ENCODE measurements at places on chromosomes 2 and 18.

DNA sequence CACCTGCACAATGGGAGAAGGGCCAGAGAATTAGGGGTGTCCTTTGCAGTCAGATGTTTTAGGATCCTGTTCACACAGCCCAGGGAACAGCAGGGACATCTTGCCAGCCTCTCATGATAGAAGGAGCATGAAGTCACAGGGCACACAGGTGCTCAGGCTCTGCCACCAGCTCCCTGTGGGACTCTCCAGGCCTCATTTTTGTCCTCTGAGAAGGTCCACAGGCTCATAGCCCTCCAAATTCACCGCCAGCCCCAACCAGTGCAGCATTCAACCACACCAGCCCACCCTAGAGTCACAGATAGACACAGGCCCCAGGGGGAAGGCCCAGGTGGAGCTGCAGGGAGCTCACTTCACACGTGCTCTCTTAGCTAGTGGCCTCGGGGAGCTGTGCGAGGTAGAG is 391.7 kb downstream of the TNS1 start:
- DNase-seq, result no peak

DNA sequence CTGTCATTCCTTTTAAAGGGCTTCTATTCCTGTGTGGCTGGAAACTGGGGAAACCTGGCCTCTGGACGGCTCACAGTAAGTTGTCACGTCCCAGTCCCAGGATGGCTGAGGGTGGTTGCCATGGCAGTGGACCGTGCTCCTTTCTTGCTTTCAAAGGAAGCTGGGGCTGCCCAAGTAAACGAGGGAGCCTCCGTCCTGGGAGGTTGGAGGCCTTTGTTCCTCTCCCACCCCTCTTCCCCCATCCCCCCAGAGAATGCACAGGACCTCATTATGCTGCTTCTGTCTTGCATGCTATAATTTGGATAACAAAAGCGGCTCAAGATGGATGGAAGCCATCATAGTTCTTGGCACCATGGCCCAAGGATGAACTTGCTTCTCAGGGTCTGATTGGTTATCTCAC is 325.5 kb upstream of the HS6ST1 start:
- no peak for DNase-seq

- no peak for DNase-seq
Measured at GRCh38 chr2:174066871-174067270, 101.7 kb upstream of the SP3 start.

GRCh38 chr2:23400703-23401102 is 15.7 kb downstream of the KLHL29 start:
- no peak for DNase-seq

GRCh38 chr18:51149670-51150069 is 47.8 kb downstream of the MEX3C start:
- no peak for DNase-seq

DNA sequence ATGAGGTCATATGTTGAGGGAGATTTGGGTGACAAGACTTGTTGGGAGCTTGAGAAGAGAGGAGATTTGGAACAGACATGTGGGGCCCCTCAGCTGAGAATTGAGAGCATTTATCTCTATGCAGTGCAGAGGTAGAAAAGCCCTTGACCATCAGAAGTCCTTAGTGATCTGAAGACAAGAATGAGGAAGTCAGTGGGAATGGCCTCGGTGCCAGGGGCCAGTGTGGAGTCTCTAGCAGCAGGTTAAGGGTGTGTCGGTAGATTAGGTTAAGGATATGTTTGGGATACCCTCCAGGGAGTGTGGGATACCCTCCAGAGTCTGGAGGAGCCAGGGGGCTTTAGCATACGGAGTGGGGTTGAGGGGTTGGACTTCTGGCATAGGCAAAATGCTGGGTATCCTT is 41.6 kb downstream of the FBXO48 start:
- DNase-seq, result no peak

DNA sequence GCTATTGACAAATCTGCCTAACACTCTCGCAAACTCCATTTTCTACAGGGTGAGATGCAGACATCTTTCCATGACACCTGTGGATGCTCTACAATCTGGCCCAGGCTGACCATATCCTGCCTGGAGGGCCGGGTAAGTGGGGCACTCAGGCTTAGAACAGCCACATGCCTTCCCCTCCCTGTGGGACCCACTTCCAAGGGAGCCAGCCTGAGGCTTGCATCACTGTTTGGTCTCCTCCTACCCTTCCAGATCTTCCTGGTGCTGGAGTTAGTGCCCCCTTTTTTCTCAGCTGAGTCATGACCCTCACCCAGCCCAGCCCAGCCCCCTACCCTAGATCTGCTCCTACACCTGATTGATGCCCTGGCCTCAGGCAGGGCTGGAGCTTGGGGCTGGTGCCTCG is 150.2 kb upstream of the MSH6 start:
- no peak for DNase-seq

- no peak for DNase-seq
Measured at GRCh38 chr2:34161549-34161948, 562.5 kb upstream of the FAM98A start.

GRCh38 chr18:63085611-63086010 is 234.0 kb downstream of the BCL2 start:
- no peak for DNase-seq

DNA sequence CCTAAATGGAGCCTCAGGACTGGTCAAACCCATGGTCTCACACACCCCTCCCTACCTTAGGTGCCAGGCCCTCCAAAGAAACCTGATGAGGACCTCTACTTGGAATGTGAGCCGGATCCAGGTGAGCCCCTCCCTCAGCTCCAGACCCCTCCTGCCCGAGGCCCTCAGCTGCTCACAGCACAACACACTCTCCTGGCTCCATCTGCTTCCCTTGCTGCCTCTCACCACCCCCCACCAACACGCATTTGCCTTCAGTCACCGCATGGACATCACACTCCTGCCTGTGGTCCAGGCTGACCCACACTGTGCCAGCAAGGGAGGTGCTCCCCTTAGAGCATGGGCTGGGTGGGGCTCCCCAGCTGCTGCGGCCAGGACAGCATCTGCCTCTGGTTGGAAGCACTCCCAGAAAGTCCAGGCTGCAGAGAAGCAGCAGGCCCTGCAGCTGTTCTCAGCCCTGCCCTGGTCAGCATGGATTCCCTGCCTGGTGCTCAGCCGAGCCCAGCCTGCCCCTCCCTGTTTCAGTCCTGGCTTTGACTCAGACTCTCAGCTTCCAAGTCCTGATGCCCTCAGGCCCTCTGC is 15.1 kb downstream of the SH2D6 start:
- DNase-seq, result no peak

DNA sequence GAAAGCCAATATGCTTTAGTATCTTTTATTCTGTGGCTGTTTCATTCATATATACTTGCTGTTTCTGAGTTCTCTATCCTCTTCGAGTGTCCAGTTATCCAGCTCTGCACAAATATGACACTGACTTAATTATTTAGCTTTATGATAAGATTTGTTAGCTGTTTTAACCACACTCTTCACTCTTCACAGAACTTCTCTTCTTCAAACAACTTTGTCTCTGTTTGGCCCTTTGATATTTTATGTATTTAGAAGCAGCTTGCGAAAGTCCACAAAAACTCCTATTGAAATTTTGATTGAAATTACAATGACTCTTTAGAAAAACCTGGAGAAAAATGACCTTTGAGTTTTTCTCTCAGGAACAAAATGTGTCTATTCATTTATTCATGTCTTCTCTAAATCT is 407.0 kb downstream of the CPS1 start:
- DNase-seq, result no peak

DNA sequence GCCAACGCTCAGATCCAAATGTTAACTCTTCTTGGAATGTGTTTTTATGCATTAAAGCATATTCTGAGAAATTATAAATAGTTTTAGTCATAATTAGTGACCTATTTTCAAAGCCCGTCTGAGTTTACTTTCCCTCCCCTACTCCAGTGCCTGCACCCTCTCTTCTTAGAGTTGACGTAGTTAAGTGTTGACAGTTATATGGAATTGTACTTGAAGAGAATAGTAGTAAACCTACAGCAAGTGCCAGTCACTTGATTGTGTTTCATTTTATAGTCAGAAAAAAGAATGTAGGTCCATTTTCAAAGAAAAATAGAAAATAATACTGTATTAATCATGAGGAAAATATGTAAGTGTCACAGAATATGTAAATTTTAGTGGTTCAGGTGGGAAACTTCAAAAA is 41.2 kb downstream of the ZCCHC2 start:
- DNase-seq, result no peak

DNA sequence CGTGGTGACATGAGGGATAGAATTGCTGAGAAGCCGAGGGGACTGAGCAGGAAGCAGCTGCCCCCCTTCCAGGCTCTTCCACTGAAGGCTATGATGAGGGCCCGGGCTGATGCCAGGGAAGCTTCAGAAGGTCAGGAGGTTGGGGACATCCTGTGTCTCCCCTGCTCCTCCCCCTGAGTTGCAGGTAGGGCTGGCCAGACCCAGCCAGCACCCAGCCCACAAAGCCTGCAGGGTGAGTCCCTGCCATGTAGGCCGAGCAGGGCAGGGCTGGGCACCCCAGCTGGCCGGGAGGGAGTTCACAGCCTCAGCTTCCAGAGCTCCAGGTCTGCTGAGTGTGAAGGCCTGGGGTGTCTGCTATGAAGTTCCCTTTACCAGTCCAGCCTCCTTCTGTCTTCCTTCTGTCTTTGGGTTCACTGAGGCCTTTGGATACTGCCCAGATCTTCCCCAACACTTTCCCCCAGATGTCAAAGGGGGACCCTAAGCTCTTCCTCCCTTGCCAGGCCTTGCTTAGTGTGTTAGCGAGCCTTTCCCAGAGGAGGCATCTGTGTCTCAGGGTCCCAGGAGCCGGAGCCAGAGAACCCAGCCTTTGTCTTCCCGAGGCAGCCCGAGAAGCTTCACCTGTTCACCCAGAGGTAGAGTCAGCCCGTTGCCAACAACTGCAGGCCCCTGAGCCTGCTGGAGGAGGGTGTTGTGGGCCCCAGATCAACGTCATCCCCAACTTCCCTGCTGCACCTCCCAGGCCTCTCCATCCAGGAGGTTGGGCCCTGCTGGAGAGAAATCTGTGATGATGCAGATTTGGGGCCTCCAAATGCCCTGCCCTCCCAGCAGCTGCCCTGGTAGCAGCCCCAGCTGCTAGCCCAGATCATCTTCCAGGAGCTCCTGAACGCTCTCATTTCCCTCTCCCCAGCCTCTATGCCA is 3.6 kb upstream of the NCL start:
- DNase-seq, result no peak

- no peak for DNase-seq
Measured at GRCh38 chr2:206084439-206084869, 1.5 kb downstream of the INO80D start.

DNA sequence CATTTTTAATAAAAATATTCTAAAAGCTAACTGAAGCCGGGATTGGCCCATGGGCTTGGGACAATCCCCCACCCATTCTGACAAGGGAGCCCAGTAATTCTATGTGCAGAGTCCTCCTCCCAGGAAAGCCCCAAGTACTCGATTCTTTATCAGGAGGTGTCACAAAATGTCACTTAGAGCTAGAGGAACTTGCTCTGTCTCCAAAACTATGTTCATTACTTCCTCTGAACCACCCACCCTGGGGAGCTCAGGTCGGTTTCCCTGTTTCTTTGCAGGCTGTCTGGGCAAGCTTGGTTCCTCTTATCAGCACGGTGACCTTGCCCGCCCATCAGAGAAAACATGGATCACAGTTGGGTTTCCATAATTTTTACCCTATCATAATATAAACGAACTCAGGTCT is 430.6 kb upstream of the ID2 start:
- DNase-seq, result no peak

- DNase-seq, result no peak
Measured at GRCh38 chr2:144796936-144797335, 277.0 kb upstream of the ZEB2 start.

- no peak for DNase-seq
Measured at GRCh38 chr2:10517351-10518043, 69.4 kb upstream of the ODC1 start.

GRCh38 chr2:61926531-61927477 is 21.3 kb downstream of the COMMD1 start:
- DNase-seq, result no peak

DNA sequence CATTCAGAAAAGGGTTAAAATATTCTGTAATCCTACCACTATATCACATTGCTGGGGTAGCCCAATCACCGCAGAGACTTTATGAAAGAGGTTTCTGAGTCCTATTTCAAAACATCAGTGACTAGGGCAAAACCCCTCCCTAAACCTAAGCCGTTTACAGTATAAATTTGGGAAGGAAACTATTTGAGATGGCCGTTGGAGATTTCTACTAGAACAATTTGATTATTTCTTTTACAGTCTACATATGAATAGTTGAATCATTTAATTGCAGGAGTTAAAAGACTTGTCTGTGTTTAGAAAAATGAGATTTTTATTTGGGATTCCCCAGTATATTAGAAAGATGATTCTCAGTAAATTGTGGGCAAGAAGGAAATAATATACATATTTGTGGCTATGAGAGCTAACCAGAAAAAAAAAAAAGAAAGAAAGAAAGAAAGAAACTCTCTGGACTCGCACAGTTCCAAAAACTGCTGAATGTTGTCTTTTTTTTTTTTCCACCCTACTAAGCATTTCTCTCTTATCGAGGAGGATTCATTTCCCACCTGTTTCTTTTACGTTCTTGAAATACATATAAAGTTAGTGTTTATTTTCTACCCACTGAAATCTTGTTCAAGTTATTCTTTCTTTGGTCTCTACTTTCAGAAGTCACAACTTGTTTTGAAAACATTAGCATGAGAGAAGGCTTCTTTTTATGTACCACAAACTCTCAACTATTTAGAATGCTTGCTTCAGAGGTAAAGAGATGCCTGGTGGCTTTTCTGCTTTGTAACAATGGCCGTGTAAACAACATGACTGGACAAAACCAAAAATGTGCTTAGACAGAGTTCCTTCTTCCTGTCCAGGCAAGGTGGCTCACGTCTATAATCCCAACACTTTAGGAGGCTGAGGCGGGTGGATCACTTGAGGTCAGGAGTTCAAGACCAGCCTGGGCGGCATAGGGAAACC is 65.9 kb downstream of the BCL2 start:
- DNase-seq, result no peak

DNA sequence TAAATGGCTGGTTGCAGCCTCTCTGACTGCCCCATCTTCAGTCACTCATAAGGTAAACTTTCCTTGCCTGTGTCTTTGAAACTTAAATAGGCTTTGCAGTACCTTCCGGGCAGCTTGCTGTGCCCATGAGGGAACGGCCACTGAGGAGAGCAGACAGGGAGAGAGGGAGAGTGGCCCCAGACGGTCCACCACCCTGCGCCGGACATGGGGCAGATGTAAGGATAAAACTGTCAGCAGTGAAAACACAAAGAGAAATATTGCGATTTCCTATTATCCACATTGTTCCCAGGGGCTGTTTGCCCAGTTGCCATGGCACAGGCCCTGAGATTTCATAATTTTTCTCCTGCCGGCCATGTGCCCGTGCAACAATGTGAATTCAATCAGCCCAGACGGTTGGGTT is 265.9 kb upstream of the SALL3 start:
- DNase-seq, result no peak

DNA sequence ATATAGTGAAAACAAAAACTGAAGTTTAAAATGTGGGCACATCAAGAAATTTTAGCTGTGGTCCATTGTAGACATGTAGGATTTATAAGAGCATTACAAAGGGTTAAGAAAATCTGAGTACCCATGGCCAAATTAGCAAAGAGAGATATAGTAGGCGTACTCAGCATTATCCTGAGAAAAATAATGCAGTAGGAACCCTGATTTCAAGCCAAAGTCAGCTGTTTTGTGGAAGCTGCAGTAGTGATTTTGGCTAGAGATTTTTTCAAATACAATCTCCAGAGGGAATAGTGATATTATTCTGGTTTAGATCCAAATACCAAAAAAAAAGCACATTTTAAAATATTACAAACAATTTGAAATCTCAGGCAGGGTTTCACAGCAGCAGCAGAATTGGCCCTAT is 450.9 kb downstream of the FBXO15 start:
- DNase-seq, result no peak

- no peak for DNase-seq
Measured at GRCh38 chr2:118333664-118334063, 245.4 kb downstream of the INSIG2 start.
